ENCODE measurements at places on chromosomes 5 and 9.

DNA sequence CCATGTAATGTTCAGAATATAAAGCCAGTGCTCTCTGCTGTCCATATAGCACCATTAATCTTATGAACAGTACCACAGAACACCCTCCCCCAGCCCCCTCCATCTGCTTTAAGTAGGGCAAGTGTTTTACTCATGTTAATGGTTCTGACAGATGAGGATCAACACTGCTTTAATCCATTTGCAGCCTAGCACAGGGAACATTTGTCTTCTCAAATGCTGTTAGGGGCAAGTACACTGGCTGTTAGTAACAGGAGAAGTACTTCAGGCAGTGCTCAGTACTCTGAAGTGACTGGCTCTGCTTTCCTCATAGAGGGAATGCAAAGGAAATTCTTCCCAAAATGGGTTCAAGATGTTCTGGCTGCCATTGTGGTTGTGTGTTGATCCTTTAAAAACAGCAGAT, 202.6 kb downstream of the DCP2 start:
- DNase-seq, result no peak

- DNase-seq, result no peak
Observed at GRCh38 chr5:137621861-137622823, 113.7 kb downstream of the KLHL3 start.

- no peak for DNase-seq
Observed at GRCh38 chr9:82170866-82171265, 182.3 kb downstream of the SPATA31D1 start.

DNA sequence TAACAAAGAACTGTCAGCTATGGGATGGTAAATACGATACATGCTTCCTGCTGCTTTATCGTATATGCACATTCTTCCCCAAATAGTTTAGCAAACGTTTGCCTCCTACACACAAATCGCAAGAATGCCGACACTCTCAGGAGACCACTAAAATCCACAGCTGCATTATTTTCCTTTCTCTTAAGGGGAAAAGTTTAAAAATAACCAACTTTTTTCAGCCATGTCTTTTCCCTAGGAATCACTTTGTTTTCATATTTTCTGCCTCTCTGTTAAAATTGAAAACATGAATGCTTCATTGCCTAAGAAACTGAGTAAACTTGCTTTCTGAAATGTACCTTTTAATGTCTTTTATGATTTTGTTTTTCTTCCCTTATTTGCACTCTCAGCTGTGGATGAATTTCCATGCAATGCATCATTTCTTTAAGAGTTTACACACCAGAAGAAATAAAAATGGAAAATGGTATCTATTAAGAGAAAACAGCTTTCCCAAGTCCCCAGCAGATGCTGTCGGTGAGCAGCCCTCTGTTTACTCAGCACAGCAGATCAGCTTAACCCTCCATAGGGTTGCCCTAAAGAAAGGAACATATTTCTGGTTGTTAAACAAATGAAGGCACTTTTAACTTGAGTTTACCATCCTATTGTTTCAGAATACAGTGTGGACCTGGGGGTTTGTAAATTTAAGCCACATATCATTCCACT, 66.2 kb downstream of the IZUMO3 start:
- DNase-seq, result no peak

DNA sequence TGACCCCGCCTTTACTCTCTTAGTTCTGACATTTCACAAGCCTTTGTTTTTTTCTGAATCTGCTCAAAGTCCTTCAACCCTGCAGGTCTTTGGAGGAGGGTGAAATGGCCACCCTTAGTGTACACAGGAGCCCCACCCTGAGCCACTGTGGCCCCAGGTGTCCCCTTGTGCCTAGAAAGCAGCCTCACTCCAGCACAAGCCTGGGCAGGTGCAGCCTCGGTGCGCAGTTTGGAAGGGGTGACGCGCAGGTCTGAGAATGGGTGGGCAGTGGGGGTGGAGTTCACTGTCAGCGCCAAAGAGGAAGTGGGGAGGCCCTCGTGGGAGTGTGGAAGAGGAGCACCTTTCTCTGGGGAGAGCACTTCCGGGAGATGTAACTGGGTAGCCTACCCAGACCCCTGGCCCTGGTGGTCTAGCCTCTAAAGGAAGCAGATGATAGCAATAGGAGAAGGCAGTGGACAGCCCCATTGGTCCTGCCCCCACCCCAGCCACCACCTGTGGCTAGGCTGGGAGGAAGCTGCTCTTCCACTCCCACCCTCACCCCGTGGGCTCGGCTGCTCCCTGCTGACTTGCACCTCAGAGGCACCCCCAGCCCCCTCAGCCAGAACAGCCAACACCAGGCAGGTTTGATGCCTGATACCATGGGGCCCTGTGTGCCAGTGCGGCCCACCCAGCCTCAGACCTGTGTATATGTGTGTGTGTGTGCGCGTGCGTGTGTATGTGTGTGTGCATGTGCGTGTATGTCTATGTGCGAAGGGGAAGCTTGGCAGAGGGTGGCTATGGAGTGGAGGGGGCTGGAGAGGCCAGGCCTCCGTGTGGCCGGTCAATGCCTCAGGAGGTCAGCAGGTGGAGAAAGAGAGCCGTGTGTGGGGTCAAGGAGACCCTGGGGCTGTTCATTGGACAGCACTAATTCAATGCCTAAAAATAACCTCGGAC, 16.8 kb upstream of the DAB2IP start:
- DNase-seq, result no peak

DNA sequence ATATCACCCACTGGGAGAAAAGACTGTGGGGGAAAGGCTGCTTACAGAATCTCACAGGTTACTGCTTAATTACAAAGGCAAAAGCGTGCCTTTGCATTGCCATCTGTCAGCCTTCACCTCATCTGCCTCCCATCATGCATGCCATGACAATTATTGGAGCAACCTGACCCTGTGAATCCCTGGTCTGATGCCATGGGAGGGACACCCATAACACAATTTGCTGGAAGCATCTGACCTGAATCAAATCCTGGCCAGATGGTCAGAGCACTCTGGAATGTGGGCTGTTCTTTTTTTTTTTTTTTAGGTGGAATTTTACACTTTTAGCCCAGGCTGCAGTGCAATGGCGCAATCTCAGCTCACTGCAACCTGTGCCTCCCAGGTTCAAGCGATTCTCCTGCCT, 11.6 kb upstream of the RETREG1 start:
- no peak for DNase-seq

DNA sequence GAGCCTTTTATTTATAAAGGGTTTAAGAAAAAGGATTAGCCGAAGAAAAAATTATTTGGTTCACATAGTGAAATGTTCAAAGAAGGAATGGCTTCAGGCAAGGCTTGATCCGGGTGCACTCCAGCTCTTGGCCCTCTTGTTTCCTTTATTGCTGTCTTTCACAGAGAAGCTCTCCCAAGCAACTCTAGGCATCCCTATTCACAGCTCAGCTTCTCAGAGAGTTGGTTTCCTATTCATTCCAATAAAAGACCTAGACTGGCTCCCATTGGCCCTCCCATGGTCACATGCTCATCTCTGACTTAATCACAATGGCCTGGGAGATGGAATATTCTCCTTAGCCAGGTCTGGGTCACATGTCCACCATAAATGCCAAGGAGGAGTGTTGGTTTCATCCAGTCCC, 9.4 kb upstream of the FGFR4 start:
- DNase-seq, result no peak

DNA sequence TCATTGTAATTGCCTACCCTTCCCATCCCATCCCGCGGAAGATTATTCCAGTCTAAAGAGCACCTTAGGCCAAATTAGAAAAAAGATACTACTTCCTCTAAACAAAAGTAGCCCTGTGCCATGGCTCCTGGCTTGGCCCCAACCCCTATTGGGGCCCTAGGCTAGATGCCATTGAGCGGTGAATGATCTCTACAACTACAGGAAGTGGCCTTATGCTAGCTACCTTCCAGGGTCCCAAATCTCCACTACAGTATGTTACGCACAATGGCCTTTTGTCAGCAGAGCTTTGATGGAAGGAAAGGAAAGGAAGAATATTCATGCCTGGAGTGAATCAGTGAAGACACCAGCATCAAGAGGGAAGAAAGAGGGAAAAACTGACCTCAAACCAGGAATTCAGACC, 73.3 kb upstream of the OSMR start:
- no peak for DNase-seq

All from activated CD8-positive, alpha-beta memory T cell treated with anti-CD3 and anti-CD28 coated beads for 1 hour (primary cell).